ENCODE measurements at places on chromosomes 7 and 10.

- DNase-seq, result no peak
Observed at GRCh38 chr7:98212532-98213041, 1.3 kb downstream of the BHLHA15 start.

GRCh38 chr10:28722065-28722803 is 44.9 kb downstream of the BAMBI start:
- DNase-seq, result peak; percentile 11

DNA sequence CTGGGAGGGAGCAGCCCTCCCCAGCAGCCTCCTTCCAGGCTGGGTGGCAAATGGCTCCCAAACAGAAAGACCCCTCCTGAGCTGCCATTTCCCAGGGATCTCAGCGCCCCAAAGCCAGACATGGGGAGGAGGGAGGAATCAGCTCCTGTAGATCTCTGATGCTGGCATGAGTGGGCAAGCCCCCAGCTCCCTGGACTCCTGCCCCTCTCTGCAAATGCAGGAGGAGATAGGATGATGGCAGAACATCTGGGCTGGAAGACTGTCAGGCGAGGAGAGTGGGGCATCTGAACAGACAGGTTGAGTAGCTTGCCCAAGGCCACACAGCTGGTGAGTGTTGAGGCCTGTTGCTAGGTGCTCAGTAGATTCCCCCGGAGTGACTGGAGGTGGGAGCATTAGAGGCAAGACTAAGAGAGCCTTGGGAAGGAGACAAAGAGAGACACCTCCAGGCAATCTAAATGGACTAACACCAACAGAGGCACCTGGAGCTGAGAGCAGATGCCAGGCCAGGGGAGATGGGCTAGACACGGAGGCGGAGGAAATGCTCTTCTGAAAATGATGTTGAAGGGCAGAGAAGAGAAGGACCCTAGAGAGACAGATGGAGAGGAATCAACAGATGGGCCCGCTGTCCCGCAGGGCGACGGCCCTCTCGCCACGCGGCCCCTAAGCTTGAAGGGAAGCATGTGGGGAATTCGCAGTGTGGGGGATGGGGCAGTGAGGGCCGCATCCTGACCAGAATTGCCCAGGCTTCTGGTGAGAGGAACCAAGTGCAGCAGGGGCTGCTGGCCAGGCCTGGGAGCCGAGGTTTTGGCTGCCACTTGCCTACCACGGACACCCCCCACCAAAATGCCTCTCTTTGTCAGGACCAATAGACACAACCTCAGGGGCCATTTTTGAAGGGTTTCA is 84.8 kb upstream of the LRRC4 start:
- no peak for DNase-seq

DNA sequence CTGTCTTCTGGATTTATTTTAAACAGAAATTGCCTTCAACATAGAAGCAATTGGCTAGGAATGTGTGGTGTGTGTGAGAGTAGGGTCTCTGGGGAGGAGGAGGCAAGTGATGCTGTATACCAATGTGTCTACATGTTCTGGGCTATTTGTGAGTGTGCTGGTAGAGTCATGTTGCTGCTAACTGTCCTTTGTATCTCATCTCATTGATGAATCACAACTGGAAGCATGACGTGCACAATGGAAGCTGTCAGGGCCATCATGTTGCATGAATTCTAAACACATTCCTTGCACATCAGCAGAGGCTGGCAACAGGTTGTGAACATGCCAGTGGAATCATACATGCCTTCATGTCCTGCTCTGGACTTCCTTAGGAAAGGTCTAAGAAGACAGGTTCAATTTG is 199.7 kb downstream of the BMPER start:
- DNase-seq, result no peak

DNA sequence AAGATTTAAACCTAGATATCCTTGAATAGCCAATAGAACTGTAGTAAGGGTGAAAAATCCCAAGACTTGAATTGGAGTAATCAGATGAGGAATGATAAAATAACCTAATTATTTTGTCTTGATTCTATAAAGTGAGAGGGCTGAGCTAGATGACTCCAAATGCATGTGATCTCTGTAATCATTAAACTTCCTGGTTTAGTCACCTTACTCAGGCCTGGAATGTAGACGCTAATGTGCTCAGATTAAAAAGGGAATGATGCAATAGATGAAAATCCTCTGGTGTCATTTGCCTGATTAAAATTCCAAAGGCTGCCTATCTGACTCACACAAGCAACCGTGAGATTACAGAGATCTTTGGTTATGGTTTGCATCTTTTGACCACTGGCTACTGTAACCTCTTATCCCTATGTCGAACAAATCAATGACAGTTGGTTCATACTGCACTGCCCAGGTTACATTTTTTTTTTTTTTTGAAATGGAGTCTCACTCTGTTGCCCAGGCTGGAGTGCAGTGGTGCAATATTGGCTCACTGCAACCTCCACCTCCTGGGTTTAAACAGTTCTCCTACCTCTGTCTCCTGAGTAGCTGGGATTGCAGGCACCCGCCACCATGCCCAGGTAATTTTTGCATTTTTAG is 2.9 kb upstream of the HKDC1 start:
- DNase-seq, result no peak

DNA sequence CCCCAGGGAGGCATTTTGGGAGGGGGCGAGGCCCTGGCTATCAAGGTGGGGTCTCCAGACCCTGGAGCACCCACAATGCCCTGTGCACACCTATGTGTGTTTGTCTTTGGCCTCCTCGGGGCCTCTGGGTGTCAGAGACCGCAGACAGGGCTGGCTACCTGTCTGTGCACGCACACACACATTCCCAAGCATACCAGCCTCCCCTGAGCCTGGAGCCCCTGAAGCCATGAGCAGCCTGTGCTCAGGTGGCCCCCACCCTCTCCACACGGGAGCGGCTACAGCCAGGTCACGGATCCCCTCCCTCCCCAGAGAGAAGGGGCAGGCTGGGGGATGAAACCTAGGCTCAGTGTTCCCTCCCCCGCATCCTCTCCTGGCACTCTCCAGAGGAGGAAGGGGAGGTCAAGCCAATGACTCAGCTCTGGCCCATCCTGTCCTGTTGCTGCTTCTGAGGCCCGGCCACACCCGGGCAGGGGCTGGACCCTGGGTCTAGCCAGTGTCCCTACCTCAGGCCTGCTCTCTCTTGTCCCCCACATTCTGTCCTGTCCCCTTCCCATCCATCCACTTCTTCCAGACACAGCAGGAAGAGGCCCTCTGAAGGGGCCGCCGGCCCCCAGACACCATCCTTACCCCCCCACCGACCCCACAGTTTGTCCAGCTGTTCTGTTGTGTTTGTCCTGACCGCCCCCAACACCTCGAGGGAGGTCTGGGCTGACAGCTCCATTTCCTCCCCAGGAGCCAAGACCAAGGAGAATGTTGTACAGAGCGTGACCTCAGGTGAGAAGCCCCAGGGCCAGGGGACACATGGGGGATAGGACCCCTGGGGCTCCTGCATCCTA is 720 bp downstream of the SNCG start:
- no peak for DNase-seq

GRCh38 chr10:116171505-116171904 is 101.5 kb downstream of the GFRA1 start:
- DNase-seq, result no peak
